Fibroblast of pulmonary artery (primary cell): ENCODE measurements at places on chromosomes 2 and 18.
A peak's percentile ranks its signal among the peaks of the same experiment; 100 is the strongest.

GRCh38 chr18:389658-390357, 110.7 kb downstream of the COLEC12 start:
- DNase-seq: peak; percentile 11

- no peak for DNase-seq
These were observed 24.3 kb downstream of the SMAD7 start for GRCh38 chr18:48926420-48926857.

- peak; percentile 69 for DNase-seq
These were observed 25.4 kb upstream of the CHN1 start for GRCh38 chr2:175030380-175031271.

DNA sequence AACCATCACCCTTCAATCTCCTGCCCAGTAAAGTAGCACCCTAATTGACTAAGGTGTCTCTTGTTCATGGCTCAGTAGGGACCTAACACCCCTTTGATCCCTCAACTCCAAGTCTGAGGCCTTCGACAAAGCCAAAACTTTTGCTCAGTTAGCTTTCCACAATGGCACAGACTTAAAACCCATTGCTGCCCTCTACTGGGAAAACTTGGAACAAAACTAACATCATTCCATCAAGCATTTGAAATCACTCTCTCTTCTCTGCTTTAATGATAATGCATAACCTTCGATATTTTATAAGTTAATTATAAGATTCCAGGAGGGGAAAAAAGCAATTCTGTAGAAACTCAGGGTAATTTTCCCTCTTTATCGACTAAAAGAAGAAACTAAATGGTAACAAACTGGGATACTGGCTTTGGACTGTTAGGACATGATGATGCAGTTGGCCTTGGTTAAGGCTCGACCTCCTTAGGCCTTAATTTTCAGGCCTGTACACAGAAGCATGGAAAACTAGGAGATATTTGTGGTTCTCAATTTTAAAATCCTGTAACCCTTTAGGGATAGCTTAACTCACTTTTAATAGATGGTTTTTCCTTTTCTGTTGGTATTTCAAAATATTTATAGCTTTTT, 127.8 kb downstream of the STK39 start:
- DNase-seq: peak; percentile 84

DNA sequence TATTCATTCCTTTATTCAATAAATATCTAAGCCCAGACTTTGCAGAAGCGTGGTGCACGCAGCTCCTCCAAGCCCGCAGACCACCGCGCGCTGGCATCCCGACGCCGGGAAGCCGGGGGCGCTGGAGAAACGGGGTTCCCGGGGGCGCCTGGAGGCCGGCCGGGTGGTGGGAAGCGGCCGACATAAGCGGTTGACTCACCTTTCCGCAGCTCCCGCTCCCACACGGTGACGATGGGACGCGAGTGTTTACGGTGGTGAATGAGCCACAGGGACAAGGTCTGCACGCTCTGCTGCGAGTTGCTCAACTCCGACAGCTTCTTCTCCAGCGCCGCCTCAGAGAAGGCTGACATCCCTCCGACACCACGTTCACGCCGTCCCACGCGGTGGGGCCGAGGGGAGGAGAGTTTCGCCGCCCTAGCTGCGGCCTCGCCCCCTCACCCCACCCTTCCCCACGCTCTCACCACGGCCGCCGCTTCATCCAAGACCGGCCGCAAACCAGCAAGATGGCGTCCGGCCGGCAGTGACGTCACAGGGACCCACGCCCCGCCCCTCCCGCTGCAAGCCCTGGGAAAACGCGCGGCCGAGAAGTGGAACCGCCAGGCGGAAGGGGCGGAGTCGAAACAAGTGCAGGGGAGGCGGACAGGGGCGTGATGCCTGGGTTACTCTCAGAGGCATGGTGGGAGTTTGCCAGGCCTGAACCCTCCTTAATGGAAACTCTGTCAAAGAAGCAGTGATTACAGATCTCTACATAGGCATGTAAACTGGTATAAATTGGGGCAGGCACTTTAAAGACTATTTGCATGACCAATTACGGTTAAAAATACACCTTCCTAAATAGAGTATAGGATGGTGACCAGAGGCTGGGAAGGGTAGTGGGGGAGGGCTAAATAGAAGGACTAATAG, at the start of gene RPRD1A:
TSS of gene RPRD1A (minus strand) at position 505 of the 903 bp plus-strand sequence. CDS start at position 350, 155 bp downstream.
- DNase-seq: peak; percentile 95

GRCh38 chr2:98026927-98027522, 31.3 kb upstream of the TMEM131 start:
- no peak for DNase-seq

DNA sequence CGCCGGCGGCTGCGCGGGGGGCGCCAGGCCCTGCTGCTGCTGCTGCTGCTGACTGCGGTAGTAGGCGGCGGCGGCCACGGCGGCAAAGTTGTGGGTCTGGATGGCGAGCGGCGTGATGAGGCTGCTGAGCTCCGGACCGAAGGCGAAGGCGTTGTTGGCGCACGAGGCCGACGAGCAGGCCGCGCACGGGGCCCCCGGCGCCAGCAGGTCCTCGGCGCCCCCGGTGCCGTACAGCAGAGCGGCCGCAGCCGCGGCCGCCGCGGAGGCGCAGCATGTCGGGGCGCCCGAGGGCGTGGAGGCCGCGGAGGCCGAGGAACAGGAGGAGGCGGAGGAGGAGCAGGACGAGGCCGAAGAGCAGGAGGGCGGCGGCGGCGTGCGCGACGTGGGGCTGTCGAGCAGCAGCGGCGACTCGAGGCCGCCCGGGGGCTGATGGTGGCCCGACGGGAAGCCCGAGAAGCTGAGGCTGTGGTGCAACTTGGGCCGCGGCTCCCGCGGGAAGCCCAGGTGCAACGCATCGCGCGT, 1.8 kb downstream of the ZFP36L2 start:
- peak; percentile 55 for DNase-seq

- DNase-seq: peak; percentile 22
These were observed 84.1 kb upstream of the SLC66A3 start for GRCh38 chr2:11071211-11071610.

DNA sequence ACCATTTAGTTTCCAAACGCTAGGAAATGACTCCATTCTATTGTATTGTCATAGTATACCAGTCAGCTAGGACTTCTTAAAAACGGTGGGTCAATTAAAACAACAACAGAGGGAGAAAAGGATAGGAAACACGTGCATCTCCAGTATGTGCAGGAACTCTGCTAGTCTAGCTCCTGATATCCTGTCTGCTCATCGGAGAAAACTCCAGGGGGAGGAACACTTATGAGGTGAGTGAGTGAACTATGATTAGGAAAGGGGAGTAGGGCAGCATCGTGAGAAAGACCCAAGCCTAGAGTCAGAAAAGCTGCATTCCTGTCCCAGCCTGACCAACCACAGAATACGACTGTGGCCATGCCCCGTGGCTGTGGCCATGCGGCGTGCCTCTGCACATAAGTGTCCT, 34.2 kb downstream of the DTNB start:
- no peak for DNase-seq

DNA sequence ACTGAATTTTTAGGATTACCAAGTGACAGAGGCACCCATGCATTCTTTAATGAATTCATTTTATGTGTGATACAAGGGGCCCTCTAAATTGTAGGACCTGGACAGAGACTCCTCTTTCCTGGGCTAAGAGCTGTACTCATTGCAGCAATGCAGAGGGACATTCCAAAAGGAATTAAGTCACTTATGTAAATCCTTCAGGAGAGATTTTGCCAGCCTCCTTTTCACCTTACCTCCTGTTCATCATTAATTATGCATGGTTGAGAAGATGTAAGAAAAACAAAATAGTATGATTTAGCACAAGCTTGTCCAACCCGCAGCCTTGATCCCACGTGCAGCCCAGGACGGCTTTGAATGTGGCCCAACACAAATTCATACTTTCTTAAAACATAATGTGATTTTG, 84.5 kb upstream of the TANK start:
- DNase-seq: no peak

GRCh38 chr2:112997151-112997550, 8.1 kb upstream of the IL36A start:
- DNase-seq: no peak
